ENCODE measurements at places on chromosomes 16 and 17.

GRCh38 chr16:58039829-58040495 lies 14.4 kb downstream of the MMP15 start:
- DNase-seq: no peak

DNA sequence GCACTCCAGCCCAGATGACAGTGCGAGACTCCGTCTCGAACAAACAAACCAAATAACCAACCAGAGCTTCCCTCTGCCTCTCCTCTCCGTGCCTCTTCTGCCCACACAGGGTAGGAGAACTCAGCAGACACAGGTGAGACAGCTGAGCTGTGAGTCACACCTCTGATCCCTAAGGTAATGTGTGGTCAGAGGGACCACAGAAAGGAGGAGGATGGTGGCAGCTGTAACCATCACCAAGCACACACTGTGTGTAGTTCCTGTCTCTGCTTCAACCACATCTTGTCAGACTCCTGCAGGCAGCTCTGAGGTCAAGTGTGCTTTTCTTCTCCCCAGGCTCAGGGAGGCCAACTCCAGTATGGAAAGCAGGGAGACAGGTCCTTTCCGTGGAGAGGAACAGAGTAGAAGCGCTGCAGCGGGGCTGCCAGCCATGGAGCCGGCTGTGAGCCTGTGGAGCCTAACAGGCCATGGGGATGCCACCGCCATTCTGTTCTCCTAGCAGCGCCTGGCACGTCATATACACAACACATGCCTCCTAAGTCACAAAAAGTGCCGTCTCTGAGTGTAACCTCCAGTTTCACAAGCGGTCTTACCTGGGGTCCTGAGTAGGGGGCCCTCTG lies 7.1 kb downstream of the NUDT16L1 start:
- no peak for DNase-seq

GRCh38 chr17:83195330-83196023 lies 116.1 kb downstream of the METRNL start:
- DNase-seq: peak; percentile 48

GRCh38 chr17:35006961-35007360 lies 26.6 kb downstream of the LIG3 start:
- no peak for DNase-seq

GRCh38 chr16:19497176-19497575 lies 24.7 kb downstream of the GDE1 start:
- no peak for DNase-seq

DNA sequence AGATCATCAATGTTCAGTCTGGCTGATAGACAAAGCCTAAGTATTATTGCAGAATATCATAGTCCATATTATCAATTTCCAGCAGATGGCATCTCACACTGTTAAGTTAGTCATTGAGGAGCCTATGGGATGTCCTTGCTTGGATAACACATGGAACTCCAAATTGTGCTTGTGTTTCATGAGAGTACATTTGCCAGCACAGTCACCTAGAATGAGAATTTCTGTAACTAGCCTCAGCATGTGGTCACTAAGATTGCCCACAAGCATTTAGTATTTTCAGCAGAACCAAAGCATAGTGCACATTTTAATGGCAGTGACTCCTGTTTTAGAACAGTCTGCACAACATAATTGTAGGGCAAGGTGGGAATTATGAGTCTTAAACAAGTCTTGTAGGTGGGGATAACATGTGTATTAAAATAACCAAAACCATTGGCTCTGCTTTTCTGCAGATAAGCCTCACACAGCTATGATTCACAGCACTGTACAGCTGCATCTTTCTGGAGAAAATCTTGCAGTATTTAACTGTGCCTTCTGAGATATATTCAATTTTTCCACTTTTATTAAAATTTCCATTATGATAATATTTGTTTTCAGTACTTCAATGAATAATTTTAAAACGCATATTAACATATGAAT lies 882.8 kb upstream of the SOX9 start:
- peak; percentile 49 for DNase-seq

GRCh38 chr16:85029408-85029784 lies 1.8 kb downstream of the KIAA0513 start:
- DNase-seq: peak; percentile 78
